Upper lobe of left lung (tissue), 6 donors: ENCODE measurements at places on chromosomes 7 and 10.

DNA sequence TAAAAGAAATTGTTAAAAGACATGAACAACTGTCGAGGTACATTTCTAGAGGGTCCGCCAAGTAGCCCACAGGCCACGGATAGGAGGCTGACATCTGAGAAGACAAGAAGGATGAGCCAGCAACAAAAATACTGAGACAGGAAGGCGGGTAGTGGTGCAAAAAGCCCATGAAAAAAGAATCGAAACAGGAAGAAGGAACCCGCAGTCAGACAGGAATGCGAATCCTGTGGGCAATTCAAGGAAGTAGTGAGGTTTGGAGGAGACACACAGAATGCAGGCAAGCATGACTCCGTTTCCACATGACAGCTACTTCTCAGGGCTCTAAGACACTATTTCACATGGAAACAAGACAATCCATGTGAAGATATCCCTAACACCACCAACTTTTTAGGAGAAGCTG lies 125.2 kb downstream of the DOCK4 start:
- no peak for DNase-seq

- DNase-seq = no peak
Observed at GRCh38 chr10:91022924-91023699, 102.2 kb upstream of the ANKRD1 start.

- no peak for DNase-seq
Observed at GRCh38 chr7:82335927-82336326, 107.7 kb downstream of the CACNA2D1 start.

- peak; percentile 78 for DNase-seq
Observed at GRCh38 chr7:105112440-105113418, 98.7 kb downstream of the KMT2E start.

GRCh38 chr7:69882269-69882668 lies 284.0 kb downstream of the AUTS2 start:
- DNase-seq = no peak

DNA sequence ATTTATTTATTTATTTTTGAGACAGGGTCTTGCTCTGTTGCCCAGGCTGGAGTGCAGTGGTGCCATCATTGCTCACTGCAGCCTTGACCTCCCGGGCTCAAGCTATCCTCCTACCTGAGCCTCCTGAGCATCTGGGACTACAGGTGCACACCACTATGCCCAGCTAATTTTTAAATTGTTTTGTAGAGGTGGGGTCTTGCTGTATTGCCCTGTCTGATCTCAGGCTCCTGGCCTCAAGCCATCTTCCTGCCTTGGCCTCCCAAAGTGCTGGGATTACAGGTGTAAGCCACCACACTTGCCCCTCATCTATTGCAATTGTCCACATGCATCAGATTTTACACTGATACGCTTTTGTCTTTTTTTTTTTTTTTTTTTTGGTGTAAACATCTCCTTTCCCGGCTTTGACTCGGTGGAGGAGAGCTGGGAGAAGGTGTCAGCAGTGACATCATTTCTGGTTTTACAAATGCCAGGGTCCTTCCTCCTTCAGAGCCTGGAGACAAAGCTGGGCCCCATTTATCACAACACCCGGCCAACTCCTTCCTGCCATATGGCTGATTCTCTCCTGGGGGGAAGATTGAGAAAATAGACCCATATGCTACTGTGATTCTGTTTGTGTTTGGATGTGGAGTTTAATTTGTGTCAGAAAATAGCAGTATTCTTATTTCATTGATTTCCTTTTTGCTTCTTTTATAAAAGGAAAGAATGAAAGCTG lies 61.3 kb downstream of the GALNT17 start:
- no peak for DNase-seq

DNA sequence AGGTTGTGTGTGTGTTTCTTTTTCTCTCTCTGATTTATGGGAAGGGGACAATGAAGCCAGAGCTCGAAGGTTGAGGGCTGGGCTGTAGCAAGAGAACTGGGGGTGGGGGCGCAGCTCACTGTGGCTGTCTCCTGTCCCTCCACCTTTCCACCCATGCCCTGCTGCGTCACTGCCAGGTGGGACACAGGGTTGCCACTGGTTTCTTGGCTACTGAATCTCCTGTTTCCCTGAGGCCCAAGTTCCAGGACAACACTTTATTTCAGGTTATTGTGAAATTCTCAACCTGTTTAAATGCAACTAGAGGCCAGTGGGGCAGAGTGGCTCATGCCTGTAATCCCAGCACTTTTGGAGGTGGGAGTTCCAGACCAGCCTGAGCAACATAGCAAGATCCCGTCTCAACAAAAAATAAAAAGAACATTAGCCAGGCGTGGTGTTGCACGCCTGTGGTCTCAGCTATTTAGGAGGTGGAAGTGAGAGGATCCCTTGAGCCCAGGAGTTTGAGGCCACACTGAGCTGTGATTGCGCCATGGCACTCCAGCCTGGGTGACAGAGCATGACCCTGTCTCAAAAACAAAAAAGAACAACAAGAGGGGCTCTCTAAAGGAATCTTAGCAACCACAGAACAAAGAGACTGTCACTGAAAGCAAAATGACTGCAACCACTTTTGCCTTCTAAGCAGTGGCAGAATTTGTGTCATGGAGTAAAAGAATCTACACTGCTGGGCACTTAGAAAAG lies 22.6 kb downstream of the TBATA start:
- no peak for DNase-seq

- DNase-seq = no peak
Observed at GRCh38 chr10:80700252-80700651, 162.6 kb downstream of the SH2D4B start.

GRCh38 chr7:117110480-117111315 lies 157.4 kb downstream of the ST7 start:
- no peak for DNase-seq

GRCh38 chr7:24477398-24478136 lies 95.7 kb upstream of the PALS2 start:
- DNase-seq = no peak

DNA sequence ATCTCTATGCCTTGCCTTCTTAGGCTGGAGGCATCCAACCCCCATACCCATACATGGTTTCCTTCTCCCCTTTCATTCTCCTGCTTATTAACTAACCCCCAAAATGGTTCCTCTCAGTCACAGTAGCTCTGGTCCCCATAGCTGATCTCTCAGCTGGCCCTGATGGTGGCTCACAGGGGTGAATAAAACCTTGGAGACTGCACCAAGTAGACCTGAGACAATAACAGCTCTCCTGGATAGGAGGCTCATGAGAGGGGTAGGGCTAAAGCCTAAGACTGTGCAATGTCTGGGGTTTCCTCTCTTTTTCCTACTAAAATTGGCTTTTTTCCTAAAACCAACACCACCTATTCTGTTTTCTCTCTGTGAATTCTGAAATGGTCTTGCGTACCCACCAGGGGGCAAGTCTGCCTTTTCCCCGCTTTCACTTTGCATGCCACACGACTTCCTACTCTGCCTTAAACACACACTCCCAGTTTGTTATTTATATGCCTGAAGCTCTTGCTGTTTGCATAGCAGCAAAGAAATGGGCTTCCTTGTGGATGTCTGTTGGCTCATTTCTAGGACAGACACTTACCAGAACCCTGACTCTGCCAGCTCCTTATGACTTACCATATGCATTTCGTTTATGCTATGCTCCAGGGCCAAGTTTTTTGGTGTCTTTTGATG lies 18.4 kb upstream of the PON1 start:
- DNase-seq = no peak

DNA sequence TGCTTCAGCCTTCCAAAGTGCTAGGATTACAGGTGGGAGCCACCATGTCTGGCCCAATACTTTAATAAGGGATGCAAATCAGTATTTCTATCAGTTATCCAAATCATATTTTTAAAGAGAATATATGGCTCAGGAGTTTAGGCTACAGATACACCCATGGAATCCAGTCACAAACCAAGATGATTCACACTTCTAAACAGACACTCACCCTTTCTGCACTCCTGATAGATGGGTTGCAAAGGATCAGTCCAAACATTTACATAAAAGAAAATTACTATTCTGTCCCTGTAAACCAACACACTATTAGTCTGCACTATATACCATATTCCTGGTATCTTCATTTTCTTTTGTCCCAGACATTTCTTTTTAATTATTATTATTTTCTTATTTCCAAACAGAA lies 2.2 kb downstream of the MORN4 start:
- DNase-seq = no peak

- no peak for DNase-seq
Observed at GRCh38 chr7:95974108-95974507, 201.8 kb downstream of the DYNC1I1 start.

- DNase-seq = no peak
Observed at GRCh38 chr7:96700516-96700915, 9.1 kb downstream of the SEM1 start.

DNA sequence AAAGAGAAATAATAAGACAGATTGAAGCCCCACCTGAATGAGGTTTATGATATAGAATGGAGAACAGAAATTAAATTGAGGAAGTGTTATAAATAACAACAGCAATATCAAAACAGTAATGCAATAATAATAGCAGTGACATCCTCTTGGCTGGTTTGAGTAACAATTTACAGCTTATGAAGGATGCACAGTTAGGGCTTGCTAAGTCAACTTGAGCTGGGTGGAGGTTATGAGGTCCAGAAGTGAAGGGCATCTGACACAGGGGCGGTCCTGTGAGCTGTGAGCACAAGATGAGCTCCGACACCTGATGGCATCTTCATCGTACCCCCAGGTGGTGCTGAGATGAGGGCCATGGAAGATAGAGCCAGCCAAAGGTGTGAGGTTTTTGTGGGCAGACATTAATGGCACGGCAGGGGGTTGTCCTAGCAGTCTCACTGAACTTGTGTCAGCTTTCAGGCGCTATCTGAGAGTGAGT lies 30.5 kb downstream of the ARHGAP22 start:
- no peak for DNase-seq

GRCh38 chr10:61987951-61988379 lies 86.5 kb downstream of the ARID5B start:
- DNase-seq = no peak
